Bone marrow (tissue), 2 donors: ENCODE measurements at places on chromosomes 13 and 19.

GRCh38 chr13:30593001-30593400, 24.7 kb upstream of the USPL1 start:
- no peak for DNase-seq

- DNase-seq, result peak; percentile 63
Measured at GRCh38 chr19:6060600-6061375, 49.5 kb downstream of the RFX2 start.

DNA sequence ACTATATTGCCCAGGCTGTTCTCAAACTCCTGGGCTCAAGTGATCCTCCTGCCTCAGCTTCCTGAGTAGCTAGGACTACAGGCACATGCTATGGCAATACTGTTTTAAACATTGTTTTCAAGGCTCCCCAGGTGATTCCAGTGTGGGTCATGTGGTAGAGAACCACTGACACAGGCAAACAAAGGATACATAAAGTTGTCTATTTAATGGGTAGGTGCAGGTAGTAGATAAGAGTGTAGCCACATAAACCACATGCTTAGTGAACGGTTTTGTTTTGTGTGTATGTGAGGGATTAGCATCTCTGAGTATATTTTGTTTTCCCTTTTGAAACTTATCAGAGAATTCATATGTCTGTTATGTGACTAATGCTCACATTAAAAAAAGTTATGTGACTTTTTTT, 36.7 kb downstream of the USPL1 start:
- no peak for DNase-seq

DNA sequence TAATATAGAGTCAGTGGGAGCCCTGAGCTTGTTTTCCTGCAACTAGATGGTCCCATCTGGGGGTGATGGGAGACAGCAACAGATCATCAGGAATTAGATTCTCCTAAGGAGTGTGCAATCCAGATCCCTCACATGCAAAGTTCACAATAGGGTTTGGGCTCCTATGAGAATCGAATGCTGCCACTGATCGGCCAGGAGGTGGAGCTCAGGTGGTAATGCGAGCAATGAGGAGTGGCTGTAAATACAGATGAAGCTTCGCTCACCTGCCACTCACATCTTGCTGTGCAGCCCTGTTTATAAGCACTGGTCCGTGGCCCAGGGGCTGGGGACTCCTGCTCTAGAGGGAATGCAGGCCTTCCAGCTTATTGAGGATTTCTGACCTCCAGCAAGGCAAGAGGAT, 5.7 kb downstream of the ZNF558 start:
- DNase-seq, result no peak

DNA sequence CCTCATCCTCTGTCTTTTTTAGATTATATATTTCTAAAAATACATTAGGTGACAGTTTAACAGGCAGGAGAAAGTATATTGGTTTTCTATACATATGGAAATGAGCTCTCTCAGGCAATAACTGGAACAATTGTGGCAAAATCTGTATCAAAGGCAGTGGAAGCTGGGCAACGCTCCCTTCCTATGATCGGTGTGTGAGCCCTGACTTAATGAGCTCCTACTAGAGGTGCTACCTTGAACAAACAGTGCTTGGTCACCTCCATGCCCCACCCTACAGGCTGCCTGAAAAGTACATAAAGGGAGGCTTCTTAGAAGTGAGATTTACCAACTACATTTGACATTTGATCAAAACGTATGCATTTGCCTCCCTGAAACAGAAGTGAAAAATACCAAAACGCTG, 185.3 kb downstream of the EFNB2 start:
- no peak for DNase-seq

DNA sequence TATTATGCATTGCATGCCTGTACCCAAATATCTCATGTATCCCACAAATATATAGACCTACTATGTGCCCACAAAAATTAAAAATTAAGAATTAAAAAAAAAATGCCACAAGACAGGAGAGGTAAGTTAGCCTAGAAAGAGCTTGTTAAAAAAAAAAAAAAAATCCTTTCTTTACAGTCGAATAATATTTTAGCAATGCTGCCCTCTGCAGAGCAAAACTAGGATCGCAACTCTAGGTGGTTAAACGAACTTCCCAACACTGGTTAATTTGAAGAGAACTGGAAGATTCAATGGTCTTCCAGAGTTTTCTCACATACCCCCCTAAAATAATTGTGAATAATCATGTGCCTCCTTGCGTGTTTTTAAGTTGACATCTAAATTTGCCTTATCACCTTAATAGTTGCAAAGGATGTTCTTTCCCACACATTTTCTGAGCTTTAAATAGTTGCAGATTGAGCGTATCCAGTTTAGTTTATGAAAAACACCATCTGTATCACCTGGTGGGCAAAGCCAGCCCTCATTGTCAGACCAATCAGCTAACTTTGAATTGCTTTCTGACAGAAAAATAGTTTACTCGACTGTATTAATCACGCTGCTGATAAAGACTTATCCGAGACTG, 47.4 kb upstream of the RCBTB2 start:
- no peak for DNase-seq
